ENCODE measurements at places on chromosomes 7 and 10. TPM values are rescaled to one million over a fixed set of nuclear protein-coding genes. Genes with fewer than 3 reads are reported as not detected.

Gene SNX10
- total RNA-seq: 40.5 TPM

Gene FBXL13
- total RNA-seq: 0.66 TPM

Gene ODAD2
- total RNA-seq: not detected

Gene SERPINE1
- total RNA-seq: 0.44 TPM

Gene SLC18A3
- total RNA-seq: not detected

Gene WIPF3
- total RNA-seq: not detected

Gene CALHM3
- not detected for total RNA-seq

Gene SUN1
- total RNA-seq: 65.8 TPM

Gene BMPER
- not detected for total RNA-seq

Gene RINT1
- 29.6 TPM for total RNA-seq

GRCh38 chr10:108899670-108900069, 1023.6 kb downstream of the XPNPEP1 start:
- no peak for DNase-seq

- no peak for DNase-seq
Observed at GRCh38 chr7:134623193-134623592, 23.5 kb upstream of the BPGM start.

DNA sequence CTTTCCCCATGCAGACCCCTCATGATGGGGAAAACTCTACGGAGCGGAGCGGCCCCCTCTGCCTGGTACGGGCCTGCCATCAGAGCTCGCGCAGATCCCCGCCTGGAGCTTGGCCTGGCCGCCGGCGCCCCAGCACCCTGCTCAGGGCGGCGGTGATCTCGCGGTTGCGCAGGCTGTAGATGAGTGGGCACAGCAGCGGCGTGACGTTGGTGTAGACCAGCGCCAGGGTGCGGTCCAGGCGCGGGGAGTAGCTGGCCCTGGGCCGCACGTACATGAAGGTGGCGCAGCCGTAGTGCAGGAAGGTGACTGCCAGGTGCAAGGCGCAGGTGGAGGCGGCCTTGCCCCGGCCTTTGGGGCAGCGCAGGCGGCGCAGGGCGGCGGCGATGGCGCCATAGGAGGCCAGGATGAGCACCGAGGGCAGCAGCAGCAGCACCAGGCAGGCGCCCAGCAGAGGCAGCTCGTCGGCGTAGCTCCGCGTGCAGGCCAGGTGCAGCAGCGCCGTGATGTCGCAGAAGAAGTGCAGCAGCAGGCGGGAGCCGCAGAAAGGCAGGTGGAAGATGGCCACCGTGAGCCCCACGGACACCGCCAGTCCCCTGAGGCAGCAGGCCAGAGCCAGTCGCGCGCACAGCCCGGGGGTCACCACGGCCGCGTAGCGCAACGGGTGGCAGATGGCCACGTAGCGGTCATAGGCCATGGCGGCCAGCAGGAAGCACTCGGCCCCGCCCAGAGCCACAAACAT, 33.4 kb downstream of the TAS2R41 start:
- DNase-seq: no peak

DNA sequence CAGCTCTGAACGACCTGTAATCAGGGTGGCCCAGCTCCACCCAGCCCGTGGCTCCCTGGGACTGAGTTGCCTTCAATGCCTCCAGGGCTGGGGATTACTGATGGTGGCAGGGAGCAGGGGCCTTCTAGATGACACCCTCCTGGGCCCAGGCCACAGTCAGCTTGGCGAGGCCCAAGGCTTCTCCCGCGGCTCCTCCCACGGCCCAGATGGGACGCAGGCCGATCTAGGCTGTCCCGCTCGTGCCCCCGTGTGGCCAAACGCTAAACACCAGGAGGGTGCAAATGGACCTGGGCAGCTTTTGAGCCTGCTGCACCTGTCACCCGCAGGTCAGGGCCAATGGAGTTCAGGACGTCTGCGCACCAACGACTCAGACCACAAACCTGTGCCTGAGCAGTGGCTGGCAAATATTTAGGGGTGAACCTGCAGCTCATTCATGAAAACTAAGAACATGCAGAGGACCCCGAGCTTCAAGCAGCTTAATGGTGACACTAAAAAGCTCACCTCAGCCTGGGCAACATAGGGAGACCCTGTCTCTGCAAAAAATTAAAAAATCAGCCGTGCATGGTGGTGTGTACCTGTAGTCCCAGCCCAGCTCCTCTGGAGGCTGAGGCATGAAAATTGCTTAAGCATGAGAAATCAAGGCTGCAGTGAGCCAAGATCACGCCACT, 43.2 kb downstream of the ASB13 start:
- peak; percentile 52 for DNase-seq

GRCh38 chr10:86961481-86962091, 3.2 kb downstream of the SNCG start:
- DNase-seq: no peak

GRCh38 chr7:36107926-36108631, 45.0 kb upstream of the EEPD1 start:
- no peak for DNase-seq

GRCh38 chr7:90698616-90699015, 102.5 kb downstream of the CDK14 start:
- DNase-seq: no peak

GRCh38 chr7:29189743-29190201, 4.8 kb upstream of the CHN2 start:
- peak; percentile 31 for DNase-seq

DNA sequence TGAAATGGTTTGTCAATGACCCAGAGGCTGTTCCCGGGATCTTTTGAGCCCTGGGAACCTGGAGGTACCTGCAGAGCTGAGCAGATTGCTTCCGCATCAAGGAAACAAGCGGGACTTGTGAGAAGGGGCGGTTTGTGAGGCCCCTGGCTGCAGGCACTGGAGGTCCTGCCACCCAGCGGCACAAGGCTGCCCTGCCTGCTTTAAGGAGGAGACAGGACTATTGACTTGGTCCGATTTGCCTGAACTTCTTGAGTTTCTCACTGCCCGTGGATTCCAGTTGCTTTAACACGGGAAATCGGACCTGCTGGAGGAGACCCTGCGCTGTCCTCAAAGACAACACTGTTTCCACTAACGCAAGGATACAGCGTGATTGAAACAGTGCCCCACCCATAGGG, 130.1 kb downstream of the DNAJB6 start:
- DNase-seq: no peak

- DNase-seq: no peak
Observed at GRCh38 chr10:85599081-85599480, 767.5 kb downstream of the GRID1 start.

- DNase-seq: no peak
Observed at GRCh38 chr10:110571093-110571743, 3.7 kb downstream of the SMC3 start.

DNA sequence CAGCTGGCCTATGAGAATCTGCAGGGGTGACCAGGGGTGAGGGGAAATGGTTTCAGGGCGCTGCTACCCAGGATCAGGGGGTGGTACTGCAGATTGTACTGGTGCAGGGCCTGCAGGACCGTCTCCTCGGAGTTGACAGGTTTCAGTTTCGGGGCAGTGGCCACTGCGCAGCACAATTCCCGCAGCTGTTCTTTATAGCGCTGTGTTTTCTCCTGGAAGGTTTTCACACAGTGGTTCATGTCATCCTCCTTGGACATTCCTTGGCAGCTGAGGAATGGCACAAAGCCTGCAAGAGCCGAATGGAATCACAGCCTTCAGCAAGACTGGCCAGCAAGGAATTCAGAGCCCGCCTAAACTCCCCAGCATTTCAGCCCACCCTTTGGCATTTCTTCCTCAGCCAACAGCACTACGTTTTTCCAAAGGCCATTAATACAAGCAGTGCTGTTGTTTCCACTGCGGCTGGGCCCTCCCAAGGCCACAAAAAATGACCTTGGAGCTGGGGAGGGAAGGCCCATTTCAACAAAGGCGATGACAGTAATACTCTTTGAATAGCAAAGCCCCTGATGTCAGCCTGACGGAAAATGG, 44.9 kb downstream of the PNLIPRP2 start:
- DNase-seq: no peak

DNA sequence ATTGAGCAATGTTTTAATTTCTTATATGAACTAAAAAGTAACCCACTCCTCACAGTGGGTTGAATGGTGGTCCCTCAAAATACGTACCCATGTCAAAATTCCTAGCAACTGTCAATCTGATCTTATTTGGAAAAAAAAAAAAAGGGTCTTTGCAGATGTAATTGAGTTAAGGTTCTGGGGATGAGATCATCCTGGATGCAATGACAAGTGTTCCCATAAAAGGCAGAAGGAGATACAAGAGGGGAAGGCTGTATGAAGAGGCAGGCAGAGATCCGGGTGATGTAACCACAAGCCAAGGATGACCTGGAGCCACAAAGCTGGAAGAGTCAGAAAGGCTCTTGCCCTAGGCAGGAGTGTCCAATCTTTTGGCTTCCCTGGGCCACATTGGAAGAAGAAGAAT, 516.3 kb upstream of the MKI67 start:
- DNase-seq: no peak

GRCh38 chr7:33035776-33036175, 26.8 kb downstream of the NT5C3A start:
- no peak for DNase-seq

DNA sequence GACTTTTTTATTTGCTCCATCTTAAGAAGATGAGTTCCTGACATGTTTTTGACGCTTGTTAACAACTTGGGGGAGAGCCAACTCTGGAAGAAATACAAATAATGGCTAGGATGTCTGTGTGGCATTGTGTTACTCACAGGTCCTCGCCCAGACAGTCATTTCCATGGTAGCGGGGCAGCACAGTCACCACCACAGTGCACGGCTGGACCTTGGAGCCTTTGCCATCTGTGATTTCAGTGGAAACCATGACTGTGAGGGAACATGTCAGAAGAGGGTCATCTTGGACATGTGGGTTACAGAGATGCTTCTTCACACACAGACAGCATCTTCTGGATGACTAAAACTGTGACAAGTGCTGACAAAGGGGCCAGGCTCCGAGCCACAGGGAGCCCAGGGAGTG, 74.5 kb downstream of the PKD1L1 start:
- DNase-seq: no peak

- DNase-seq: no peak
Observed at GRCh38 chr7:55427800-55428199, 62.7 kb downstream of the LANCL2 start.

DNA sequence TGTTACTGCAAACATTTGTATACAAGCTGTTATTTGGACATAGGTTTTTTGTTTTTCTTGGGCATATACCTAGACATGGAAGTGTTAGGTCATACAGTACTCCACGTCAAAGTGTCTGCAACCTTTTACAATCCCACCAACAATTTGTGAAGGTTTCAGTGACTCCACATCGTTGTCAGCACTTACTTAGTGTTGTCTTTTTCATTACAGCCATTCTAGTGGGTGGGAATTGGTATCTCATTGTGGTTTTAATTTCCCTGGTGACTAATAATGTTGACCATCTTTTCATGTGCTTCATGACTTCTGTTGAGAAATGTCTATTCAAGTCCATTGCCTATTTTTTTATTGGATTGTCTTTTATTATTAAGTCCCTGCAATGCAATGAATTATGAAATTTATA, 95.0 kb downstream of the UBE3C start:
- no peak for DNase-seq

GRCh38 chr10:86705905-86706304, 37.6 kb downstream of the LDB3 start:
- no peak for DNase-seq

DNA sequence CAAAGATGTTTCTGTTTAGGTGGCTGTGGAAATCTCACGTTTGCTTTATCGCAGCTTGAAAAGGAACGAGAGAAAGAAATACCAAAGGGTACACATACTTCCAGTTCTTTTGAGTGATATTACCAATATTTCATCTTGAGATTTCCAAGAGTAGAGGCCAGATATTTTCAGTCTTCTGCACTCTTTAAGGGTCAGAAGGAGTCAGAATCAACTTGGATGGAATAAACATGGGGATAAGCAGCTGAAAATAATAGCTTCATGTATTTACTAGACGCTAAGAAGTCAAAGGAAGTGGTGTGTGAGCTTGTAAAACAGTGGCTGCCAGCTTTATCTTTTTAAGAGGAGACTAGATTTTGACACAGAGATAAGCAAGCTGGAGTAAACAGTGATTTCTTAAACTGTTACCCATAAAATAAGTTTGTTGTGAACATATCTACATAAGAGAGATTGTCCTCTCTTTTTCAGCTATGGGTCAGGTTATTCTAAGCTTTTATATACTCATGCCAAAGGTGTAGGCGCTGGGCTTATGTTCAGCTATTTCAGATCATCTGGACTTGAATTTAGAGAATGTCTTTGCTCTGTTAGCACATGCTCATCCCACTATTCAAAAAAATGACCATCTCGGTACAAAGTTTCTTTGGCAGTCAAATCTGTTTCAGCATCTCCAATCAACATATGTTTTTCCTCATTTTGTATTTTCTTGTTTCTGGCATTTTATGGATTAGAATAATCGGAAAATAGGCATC, 170.8 kb upstream of the TCF7L2 start:
- DNase-seq: no peak

GRCh38 chr7:5692845-5693278, 88.6 kb downstream of the RNF216 start:
- no peak for DNase-seq

DNA sequence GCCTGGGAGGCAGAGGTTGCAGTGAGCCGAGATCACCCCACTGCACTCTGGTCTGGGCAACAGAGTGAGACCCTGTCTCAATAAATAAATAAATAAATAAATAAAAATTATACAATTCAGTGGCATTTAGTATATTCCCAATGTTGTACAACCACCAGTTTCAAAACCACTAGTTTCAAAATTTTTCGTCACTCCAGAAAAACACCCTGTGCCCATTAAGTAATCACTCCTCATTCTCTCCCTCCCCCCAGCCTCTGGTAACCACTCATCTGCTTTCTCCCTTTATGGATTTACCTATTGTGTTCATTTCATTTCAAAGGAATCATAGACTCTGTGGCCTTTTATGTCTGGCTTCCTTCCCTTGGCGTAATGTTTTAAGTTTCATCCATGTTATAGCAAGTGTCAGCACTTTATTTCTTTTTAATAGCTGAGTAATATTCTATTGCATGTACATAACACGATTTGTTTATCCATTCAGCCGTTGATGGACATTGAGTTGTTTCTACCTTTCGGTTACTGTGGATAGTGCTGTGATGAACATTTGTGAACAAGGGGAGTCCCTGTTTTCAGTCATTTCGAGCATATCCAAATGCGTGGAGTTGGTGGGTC, 29.4 kb upstream of the GOLGA7B start:
- no peak for DNase-seq

DNA sequence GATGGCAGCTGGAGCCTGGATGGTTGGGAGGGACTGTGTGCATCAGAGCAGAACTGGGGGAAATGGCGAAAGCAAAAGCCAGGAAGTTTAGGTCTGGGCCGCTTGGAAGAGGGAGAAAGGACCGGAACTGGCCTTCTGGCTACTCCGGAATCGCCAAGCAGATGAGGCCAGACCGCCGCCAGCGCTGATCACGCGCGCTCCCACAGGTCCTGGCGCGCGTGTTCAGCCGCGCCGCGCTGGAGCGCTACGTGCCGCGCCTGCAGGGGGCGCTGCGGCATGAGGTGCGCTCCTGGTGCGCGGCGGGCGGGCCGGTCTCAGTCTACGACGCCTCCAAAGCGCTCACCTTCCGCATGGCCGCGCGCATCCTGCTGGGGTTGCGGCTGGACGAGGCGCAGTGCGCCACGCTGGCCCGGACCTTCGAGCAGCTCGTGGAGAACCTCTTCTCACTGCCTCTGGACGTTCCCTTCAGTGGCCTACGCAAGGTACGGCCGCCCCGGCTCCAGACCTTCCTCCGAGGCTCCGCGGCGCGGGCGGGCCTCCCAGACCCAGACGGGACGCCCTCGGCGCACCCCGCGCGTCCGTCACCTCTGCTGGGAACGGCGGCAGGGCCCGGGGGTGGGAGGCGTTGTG, 2.0 kb downstream of the CYP26C1 start:
- peak; percentile 16 for DNase-seq

Measured in CD8-positive, alpha-beta memory T cell (primary cell).